ENCODE measurements at places on chromosomes 12 and 14.

GRCh38 chr12:56193025-56193578, 3.8 kb upstream of the SMARCC2 start:
- peak; percentile 83 for DNase-seq

GRCh38 chr12:63944586-63945228, 100.2 kb downstream of the SRGAP1 start:
- DNase-seq = no peak

GRCh38 chr14:104644091-104644635, 39.6 kb upstream of the TMEM179 start:
- DNase-seq = no peak

DNA sequence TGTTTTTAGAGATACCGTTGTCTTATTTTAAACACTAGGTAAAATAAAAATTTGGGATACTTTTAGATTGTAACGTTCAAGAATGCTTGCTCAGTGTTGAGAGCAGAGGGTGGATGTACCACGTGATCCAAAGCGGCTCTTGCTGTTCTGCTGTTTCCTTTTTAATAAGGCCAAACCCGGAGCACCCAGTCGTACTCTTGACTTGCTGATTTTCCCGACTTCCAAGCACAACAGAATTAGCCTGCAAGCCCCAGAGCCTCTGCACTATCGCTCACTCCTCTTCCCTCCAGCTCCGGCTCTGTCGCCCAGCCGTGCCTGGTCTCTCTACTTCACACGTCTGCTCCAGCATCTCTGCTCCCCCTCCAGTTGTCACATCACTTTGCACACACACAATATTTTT, 77.3 kb downstream of the EMP1 start:
- DNase-seq = no peak

GRCh38 chr12:70415987-70416386, 49.9 kb downstream of the KCNMB4 start:
- DNase-seq = no peak

DNA sequence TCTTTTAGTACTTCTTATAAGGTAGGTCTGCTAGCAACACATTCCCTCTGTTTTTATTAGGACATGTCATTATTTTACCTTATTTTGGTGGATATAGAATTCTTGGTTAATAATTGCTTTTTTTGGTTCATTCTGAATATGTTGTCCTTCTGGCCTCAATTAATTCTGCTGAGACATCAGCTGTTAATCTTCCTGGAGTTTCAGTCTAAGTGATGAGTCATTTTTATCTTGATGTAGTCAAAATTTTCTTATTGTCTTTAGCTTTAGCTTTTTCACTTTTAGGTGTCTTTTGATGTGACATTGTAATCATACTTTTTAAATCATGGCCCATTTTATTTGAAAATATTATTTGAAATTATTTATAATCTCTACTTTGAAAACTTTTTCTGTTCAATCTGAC, 104.9 kb upstream of the PMCH start:
- peak; percentile 2 for DNase-seq

GRCh38 chr12:42474391-42474790, 115.2 kb downstream of the PRICKLE1 start:
- DNase-seq = peak; percentile 75

DNA sequence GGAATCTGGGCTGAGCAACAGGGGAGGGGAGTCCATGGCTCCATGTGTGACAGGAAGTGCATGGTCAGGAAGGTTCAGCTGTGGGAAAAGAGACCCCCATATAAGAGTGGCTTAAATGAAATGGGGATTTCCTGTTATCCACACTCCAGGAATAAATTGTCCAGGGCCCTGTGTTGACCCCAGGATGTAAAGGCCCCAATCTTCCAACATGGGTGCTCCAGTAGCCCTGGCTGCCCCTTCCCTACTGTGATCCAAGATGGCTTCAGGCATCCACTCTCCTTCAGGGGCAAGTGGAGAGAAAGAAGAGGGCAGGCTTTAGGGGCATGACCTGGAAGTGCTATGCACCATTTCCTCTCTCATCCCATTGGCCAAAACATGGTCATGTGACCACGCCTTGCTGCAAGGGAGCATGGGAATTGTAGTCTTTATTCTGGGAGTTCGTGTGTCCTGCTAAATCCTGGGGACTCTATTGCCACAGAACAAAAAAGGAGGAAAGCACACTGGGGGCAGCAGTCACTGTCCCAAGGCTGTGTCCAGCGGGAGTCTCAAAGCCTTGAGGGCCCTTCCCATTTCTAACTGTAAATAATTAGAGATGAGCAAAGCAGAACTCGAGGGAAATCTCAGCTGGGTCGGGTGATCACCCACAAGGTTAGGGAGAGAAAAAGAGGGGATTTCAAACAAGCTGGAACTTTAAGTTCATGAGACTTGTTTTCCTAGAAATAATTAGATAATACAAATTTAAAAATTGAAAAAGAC, 289.2 kb downstream of the ADGRD1 start:
- DNase-seq = no peak

GRCh38 chr14:100629696-100630095, 42.5 kb upstream of the BEGAIN start:
- DNase-seq = no peak

- peak; percentile 30 for DNase-seq
These were observed 47.2 kb downstream of the RFX4 start for GRCh38 chr12:106629797-106630659.

Data from fibroblast of skin of abdomen (primary cell).